CD4-positive, alpha-beta T cell treated with Interleukin-2 at 100 ng/mL for 4 hours (primary cell): ENCODE measurements at places on chromosomes 16 and 17.
A peak's percentile ranks its signal among the peaks of the same experiment; 100 is the strongest.

DNA sequence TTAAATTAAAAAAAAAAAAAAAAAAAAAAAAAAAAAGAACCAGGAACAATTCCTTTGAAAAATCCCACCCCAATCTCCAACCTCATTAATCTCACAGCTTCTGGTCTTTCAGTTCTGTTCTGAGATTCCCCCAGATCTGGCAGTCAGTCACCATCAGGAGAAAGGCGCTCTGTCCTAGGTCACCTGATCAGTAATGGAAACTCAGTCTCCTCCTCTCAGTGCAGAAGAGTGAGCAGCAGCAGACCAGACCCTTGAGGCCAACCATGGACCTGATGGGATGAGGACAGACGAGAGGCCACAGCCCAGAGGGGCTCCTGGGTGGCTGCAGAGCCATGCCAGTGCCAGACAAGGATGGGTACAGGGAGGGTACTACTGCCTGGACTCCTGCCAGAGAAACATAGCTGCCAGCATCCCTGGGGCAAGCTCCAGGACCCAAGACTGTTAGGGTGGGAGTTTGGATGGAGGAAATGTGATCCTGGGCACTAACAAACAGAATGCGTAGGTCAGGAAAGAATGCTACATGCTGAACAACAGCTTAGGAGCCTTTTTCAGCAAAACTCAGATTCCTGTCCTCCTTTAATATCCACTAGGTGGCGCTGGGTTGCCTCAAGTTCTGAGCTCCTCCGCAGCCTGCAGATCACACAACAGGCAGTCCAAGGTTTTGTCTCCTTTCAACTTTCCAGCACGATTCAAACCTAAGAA, 28.7 kb downstream of the MPG start:
- DNase-seq, result peak; percentile 74

GRCh38 chr17:41563607-41564170, 8.2 kb downstream of the KRT9 start:
- no peak for DNase-seq

DNA sequence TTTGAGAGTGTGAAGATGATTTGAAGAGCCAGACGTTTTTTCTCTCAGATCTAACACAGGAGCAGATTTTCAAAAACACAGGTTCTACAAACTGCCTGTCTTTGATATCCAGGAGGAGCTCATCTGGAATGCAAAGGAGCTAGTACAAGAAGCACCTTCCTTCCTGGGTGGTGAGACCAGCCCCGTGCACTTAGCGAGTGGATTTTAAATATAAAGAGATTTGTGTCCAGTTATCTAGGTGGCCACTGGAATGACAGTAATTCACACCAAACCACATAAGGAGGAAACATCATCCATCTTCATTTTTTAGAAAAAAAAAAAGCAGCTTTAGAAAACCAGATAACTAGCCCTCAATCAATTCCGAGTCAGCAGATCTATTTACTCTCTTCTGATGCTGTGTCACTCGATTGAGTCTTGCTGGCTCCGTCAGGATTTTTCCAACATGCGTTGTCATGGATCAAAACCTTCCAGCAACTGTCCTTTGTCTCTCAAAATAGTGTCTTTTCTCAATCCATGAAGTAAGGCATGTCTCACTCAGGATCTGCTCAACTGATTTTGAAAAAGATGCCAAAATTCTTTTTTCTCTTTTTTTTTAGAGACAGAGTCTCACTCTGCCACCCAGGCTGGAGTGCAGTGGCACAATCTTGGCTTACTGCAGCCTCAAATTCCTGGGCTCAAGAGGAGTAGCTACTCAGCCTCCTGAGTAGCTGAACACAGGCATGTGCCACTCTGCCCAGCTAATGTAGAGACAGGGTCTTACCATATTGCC, 451.2 kb upstream of the PSMD7 start:
- no peak for DNase-seq

GRCh38 chr17:55605705-55606487, 94.6 kb upstream of the SMIM36 start:
- no peak for DNase-seq

DNA sequence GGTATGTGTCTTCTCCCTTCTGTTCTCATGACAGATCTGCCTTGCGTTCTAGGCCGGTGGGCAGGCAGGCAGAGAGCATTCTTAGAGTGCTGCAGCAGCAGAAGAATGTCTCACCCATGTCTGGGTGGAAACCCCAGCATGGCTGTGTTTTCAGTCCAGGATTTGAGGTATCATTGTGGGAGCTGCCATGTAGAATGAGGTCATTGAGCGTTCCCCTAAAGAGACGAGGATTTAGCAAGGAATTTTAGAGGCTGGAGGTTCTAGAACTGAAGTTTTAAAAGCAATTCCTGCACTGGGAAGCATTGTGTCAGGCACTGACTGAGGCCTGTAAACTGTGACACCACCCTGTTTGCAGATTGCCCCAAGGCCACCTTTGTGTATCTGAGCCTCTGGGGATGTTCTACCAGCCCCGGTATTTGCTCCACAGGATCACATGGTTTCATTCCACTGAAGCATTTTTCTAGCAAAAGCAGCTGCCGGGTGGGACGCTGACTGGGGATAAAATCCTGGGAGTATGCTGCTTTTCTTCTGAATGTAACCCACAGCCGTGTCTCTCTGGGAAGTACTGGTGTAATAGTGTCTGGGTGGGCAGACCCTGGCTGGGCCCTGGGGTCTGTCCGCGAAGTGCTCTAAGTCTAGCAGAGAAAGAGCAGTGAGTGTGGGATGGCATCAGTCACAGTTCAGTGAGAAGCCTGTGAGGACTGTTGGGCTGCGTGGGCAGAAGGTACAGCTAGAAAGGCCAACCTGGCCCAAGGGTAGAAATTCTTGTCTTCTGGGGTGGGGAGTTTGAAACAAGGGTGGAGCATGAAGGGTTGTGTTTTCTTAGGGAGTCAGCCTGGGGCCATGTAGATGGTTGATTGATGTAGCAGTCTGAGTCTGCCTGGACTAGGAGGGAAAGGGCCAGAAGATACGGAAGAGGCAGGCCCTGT, 30.2 kb downstream of the PLCD3 start:
- no peak for DNase-seq

GRCh38 chr16:89446136-89446974, 44.0 kb downstream of the ANKRD11 start:
- no peak for DNase-seq

DNA sequence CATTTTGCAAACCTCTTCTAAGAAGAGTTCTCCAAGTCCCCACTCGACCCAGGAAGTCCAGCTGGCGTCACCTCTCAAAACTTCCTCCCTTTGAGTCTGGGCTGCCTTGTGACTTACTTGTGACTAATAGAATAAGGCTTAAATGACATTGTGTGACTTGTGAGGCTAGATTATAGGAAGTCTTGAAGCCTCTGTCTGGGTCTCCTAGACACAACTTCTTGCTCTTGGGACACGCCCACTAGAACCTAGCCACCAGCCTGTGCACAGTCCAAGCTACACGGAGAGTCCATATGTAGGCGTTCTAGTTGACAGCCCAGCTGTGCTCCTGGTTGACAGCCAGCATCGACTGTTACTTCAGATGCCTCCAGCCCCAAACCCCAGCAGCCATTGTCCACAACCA, 66.7 kb upstream of the TANC2 start:
- DNase-seq, result no peak

GRCh38 chr17:76491271-76492122, 9.7 kb downstream of the RHBDF2 start:
- DNase-seq, result no peak

DNA sequence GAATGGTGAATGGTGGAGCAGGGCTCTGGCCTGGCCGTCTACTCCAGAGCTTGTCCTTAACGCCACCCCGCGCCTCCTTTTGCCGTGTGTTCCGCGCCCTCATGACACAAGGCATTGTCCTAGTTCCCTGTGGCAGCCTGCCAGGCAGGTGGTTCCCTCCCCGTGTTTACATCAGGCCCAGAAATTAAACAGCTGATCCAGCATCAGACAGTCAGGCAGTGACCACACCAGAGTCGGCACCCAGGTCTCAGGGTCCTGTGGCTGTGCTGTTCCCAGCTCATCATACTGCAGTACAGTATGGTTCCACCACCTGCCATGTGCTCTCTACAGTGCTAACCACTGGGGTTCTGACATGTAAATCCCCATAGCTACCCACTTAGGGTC, 119.7 kb downstream of the RAB11FIP4 start:
- DNase-seq, result no peak

- peak; percentile 32 for DNase-seq
Observed at GRCh38 chr16:16041196-16041892, 91.9 kb downstream of the ABCC1 start.

DNA sequence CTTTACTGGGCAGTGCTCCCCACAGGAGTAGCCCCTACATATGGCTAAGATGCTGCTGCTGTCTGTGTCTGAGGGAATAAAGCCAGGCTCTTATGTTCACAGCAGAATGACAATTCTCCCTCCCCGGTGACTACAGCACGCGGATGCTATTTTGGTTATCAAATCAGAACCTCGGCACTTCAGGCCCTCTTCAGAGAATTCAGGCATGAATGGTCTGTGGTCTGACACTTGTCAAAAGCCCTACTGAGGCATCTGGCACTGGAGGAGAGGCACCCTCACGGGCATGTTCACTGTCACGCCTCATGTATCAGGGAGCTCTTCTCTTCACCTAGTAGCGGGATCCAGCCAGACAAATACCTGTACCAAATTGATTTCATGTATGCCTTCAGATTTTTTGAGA, 30.4 kb downstream of the KIAA0513 start:
- DNase-seq, result no peak

DNA sequence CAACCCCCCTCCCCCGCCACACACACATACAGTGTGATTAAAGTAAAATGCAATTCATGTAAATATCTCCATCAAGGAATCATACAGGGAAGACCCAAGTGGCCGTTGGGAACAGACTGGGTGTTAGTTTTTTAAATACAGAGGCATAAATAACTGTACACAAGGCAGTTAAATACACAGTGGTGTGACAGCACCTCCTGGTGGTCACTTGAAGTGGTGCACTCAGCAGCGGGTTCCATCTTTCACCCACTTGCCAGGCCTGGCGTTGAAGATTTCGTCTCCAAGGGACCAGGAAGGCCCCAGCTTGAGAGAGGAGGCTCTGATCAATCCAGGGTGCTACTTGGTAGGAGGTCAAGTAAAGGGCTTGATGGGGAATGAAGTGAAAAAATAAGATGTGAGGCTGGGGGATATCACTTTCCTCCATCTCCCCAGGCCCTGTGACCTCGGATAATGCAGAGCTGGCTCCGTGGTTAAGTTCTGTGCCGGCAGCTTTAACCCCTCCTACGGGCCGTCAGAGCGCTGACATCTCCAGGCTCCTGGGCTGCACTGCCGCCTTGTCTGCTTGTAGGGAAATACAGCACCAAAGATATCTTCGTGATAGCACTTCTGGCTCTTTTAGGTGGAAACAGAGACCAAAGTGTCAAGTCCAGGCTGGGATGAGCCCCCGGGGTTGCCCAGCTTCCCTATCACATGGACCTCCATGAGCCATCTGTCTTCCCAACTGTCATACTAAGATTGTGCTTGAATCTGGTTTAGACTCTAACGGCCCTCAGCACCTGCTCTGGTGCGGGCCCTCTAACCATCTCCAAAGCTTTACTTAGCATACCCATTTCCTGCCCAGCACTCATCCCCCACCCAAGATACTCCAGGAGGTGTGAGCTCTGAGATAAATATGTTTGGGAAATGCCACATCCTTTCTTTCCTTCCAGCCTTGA, 20.7 kb downstream of the LGALS9 start:
- DNase-seq, result peak; percentile 73

DNA sequence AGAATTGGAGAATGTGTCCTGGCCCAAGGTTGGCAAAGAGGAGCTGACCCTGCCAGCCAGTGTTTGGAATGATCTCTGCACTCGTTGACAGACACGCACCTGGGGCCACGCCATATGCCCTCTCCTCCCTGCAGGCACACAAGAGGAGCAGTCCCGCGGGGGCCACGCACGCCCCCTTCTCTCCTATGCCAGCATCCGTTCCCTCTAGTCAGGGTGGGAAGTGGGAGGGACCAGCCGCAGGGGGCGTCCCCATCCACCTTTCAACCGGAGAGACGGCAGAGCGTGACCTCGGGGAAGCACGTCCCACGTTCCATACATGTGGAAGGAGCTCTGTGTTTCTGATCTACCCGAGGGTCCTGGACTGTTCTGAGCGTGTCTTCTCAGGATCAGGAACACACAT, 86.9 kb upstream of the ZNF750 start:
- no peak for DNase-seq

- DNase-seq, result no peak
Observed at GRCh38 chr16:57643147-57643874, 14.9 kb downstream of the ADGRG1 start.

- DNase-seq, result no peak
Observed at GRCh38 chr17:76272541-76273444, 7.6 kb downstream of the UBALD2 start.

GRCh38 chr17:72466199-72466598, 345.4 kb downstream of the SOX9 start:
- no peak for DNase-seq

DNA sequence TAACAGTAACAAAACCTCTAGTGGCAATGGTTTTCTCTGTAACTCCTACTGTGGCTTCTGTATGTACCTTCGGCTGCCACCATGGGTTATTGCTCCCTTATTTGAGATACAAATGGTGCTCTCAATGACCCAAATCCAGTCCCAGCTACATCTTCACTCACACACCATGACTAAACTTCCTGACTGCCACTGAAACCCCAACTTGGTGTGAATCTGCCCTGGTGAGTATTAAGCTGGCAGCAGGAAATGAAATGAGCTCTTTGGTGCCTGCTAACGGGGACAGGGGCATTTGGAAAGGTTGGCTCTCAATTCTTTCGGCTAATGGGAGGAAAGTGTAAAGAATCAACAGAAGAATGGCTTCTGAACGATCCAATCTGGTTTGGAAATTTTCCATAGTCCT, 7.5 kb upstream of the SLC35B1 start:
- DNase-seq, result peak; percentile 84

DNA sequence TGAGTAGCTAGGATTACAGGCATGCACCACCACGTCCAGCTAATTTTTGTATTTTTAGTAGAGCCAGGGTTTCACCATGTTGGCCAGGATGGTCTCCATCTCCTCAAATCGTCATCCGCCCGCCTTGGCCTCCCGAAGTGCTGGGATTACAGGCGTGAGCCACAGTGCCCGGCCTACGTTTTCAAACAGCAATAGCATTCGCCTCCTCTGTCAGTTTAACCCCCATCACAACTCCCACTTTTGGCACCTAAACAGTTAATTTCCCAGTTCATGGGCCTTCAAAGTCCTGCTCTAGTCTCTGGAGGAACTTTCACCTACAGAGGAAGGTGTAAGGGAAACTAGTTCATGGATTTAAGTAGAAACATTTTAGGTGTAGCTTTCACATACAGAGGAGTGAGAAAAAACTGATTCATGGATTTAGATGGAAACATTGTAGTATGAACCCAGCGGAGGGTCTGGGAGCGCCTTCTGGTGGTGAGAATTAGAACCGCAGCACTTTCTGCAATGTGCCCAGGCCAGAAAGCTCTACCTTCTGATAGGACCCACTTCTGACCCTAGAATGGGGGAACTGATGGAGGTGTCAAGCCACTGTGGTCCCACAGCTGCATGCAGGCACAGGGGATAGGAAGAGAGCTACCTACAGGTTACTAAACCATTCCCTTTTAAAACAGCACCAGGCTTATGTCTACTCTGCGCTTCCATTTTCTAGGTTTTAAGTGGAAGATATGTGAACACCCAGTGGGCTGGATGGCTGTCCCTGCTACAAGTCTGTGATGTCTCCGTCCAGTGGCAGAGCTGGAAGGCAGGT, 12.0 kb upstream of the MEOX1 start:
- peak; percentile 62 for DNase-seq

- no peak for DNase-seq
Observed at GRCh38 chr16:85300406-85300968, 188.2 kb upstream of the CIBAR2 start.
